EL (cell line): ENCODE measurements at places on chromosomes 2 and 18.

DNA sequence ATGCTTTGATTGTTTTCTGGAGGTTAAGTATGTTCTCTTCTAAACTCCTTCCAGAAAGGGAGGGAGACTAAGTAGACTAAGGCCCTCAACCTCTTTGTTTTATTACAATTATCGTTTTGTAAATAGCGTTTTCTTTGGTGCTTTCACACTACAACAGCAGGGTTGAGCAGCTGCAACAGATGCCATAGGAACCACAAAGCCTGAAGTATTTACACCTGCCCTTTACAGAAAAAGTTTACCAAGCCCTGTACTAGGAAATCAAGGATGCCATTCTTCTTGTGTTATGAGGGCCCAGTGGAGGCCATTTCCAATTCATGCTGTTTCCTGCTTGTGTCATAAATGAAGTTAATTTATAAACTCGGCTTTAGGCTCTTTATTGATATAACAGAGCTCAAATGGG is 914.8 kb downstream of the DCDC2C start:
- no peak for DNase-seq

DNA sequence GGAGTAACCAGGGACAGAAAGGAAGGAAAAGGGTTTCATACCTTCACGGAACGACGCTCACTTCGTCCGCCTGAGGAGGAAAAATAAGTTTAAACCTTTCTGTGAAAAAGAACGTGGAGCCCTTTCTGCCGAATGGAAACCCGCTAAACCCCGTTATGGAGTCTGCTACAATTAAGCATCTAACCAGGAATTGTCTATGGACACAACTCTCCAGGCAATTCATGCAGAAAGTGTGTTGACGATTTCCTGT is 528 bp upstream of the PPP4R3B start:
- no peak for DNase-seq

- DNase-seq = no peak
These were observed 69.5 kb downstream of the HNRNPLL start for GRCh38 chr2:38533180-38533579.

DNA sequence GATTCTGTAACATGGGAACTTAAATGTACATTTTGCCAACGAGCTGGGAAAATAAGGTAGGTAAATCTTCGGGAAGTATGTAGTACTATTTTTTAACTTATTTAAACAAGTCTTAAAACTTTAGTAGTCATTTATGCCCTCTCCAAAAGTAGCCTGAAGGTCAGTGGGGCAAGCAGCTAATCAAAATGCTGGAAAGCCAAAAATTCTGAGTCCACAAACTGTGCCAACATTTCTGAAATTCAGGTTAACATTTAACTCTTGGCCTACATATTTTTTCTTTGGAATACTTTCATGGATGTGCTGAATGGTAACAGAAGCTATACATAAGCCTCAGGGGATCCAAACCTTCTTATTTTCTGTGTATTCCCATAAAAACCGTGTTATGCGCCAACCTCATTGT is 26.3 kb downstream of the WDR75 start:
- DNase-seq = no peak

DNA sequence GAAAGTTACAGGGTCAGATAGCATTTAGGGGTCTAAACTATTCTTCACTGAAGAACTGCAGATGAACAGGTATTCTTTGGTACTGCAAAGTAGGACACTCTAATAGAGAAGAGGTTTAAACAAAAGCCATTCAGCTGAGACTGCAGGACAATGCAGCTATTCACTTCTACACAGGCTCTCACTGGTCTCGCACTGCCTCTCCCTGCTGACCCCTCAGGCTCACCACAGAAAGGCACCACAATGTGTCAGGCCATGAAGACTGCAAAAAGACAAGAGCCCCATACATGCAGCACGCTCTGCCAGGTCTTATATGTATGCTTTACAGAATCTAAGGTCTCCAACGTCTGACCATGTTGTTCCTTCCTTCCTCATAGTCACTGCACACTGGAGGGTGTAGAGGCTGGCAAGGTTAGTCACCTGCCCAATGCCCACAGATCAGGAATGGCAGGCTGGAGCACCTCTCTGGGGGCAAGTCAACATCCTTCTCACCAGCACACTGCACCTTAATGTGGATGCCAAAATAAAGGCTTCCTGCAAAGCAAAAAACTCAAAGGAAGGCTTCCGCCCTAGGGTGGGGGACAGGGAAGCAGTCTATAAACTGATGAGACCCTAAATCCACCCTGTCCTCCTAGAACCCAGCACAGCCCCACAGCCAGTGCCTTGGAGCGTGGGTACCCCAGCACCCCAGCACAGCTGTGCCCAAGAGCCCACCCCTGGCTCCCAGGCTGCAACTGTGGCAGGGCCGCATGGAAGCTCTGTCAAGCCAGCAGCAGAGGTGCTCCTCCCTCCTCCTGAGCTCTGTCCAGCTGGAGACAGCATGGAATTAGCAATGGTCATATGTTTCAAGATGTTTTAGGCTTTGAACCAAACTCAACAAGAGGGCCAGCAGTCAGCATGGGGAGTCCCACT is 10.7 kb upstream of the RNU4ATAC start:
- DNase-seq = no peak

GRCh38 chr2:43105586-43106558 is 120.5 kb downstream of the ZFP36L2 start:
- peak; percentile 53 for DNase-seq

- peak; percentile 96 for DNase-seq
These were observed 5.5 kb downstream of the TMBIM1 start for GRCh38 chr2:218286570-218287459.

- DNase-seq = no peak
These were observed 999.8 kb upstream of the CDH2 start for GRCh38 chr18:29176681-29177080.

DNA sequence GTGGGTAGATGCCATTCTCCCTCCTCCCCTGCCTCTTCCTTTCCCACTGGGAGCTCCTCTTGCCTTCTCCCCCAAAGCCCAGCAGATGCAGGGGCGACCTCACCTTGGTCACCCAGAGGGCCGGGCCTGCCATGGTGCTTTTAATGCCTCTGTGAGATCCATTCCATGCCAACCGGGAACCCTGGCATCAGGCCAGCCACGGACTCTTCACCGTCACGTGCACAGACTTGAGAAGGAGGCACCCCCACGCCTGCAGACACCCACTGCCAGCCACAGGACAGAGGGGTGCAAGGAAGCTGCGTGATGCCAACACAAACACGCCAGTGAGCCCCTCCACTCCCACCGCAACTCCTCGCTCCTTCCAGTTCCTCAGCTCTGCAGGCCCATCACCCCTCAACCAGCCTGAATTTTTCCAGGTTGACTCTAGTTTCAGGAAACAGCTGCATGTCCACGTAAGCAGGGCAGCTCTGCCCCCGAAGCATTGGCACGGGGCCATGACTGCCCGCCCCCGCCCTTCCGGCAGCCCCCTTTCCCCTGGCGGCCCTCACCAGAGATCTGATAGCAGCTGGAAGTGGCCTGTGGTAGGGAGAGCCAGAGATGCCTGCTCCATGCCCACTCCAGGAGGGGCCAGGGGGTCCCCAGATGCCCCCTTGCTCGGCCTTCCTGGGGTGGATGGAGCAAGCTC is 50.8 kb downstream of the DNMT3A start:
- no peak for DNase-seq

DNA sequence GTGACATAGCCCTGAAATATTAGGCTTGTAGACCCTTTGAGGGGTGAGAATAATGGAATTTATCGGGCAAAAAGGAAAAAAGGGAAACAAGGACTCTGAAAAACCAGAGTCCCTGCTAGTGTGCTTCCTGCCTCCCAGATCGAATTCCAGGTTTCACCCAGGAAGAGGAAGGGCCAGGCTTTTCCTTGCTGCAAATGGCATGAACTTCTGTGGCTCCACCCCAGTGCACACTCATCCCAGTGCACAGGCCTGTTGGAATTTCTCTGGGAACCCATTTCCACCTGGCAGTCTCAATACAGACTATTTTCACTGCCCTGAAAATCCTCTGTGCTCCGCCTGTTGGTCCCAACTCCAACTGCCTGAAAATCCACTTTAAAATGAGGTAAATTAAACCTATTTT is 29.9 kb downstream of the C18orf54 start:
- peak; percentile 42 for DNase-seq

DNA sequence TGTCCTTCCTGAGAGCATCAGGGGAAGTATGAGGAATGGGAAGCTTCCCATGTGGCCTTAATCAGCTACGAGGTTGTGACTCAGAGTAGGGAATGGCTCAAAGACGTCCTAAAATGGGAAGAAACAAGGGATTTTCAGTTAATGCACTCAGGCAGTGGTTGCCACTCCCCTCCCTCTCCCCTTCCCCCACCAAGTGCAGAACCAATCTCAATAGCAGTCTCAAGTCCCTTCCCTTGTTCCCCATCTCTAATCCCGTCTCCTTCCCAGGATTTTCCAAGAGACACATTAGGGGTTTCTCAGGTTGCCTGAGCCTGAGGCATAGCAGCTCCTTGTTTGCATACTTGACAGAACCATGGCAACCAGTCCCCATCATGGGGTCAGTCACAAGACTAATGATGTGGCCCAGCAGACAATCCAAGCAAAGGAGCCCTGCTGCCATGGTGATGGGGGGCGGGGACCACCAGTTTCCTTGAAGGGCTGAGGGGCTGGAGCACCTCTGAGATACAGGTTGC is 18.2 kb upstream of the RESP18 start:
- peak; percentile 42 for DNase-seq

- DNase-seq = no peak
These were observed 27.7 kb upstream of the DOCK10 start for GRCh38 chr2:225069966-225070365.

DNA sequence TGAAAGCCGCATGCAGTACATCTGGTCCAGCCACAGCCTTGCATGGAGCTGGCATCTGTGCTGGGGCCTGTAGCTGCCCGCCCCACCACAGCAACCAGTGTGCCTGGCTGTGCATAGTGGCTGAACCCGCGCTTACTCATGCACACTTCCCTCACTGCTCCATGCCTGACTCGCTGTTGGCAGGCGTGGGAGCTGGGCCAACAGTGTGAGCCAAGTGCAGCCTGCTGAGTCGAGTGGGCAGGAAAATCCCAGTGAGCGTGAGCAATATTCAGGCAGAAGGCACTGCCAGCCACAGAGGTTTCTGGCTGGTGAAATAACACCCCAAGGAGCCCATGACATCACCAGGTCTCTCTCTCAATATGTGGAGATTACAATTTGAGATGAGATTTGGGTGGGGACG is 1674.1 kb upstream of the TMEFF2 start:
- DNase-seq = no peak

- no peak for DNase-seq
These were observed 6.8 kb downstream of the UGT1A6 start for GRCh38 chr2:233699424-233700027.

DNA sequence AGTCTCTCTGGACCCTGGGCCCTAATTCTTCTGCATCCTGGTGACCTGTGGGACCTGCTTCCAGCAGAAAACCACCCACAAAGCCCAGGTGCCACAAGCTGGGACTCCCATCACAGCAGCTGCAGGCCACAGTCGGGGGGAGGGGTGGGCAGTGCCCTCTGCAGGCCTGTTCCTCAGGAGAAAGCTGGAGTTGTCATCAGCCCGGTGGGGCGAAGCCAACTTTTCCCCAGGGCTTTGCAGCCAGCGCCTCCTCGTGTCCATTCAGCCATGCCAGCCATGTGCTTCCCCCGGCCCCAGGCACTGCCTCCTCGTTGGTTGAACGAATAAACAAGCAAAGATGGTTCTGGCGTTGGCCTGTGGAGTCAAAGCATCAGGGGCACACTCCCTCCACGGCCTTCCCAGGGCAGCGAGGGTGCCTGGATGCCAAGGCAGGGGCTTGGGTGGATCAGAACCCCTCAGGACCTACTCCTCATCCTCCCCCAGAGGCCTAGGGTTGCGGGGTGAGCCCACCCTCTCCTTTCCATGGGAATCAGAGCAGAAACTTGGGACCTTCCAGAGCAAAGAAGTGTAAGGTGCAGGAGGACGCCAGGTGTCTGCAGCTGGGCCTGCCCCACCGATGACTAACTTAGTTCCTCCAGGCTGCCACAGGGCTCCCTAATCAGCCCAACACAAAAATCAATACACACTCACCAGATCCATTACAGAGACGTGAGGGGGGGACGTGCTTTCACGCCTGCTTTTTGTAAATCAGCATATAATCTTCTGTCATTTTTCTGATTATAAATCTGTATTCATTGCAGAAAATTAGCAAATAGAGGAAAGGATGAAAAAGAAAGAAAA is 75.7 kb upstream of the RAB6C start:
- no peak for DNase-seq

DNA sequence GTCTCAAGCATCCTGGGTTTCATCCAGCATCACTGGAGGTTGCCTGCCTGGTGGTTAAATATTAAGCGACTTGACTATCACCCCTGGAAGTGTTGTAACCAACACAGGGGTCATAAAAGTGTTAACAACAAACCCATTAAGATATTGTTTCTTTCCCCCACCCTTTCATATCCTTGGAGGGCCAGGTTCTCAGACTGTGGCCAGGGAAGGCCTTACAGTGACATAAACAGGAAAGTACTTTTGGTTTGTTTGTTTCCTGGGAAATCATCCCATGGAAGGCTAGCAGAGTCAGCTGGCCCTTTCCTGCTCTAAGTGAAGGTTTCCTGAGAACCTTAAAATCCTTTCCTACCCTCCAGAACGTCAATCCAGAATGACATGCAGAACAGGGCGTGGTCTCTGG is 160.9 kb downstream of the CLIP4 start:
- no peak for DNase-seq

GRCh38 chr2:102110596-102111334 is 31.8 kb upstream of the IL1R1 start:
- no peak for DNase-seq

DNA sequence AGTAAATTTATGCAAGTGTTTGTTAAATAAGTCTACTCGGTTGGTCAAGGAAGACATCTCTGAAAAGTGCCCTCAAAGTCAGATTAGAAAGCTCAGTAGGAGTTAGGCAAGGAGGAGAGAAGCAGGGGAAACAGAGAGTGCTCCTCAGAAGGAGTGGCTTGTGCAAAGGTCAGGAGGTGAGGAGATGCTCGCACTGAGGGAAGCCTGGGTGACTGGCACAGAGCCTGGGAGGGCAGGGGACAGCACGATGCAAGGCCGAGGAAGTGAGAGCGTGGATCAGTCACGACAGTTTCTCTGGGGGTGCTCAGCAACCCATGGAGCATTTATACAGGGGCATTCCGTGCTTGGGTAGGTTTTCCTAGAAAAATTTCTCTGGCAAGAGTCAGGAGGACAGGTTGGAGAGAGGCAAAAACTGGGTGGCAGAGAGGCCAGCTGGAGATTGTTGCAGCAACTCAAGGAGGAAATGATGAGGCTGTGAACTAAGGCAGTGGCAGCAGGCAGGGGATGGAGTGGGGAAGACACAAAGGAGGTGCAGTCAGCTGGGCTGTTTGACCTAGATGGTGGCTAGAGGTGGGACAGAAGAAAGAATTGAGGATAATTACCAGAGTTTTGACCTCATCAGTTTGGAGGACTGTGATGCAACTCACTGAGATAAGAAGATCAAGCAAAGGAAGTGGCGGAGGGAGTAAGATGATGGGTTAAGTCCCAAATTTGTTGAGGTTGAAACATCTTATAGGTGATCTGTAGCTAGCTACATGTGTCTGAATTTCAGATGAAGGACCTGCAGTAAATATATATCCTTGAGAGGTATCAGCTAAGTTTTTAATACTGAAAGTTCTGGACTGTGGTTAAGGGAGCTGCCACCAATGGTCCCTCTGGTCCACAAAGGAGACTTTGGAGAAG is 52.4 kb downstream of the BCL2 start:
- no peak for DNase-seq

- DNase-seq = no peak
These were observed 6.2 kb downstream of the ZBTB7C start for GRCh38 chr18:48402953-48403352.

- DNase-seq = peak; percentile 15
These were observed 24.5 kb upstream of the STAM2 start for GRCh38 chr2:152200101-152200500.
